ENCODE measurements at places on chromosomes 12 and 14.

DNA sequence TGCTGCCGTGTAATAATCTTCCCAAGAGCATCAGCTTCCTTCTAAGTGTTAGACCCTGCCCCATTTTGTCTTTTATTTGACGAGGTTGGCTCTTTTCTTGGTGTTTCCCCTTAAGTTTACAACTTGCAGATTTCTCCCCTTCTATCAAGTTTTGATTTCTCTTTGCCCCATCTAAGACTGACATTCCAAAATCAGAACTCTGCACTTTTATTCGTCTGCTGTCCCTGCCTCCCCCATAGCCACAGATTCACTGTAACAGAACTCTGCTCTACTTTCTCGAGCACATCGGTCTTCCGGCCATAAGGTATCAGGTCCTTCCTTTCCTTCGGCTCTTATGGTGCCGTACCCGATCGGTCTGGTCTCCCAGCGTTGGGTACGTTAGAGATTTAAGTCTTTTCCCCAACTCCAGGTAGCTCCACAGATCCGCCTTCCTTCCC is 563 bp downstream of the DCP1B start:
- DNase-seq: peak; percentile 38

DNA sequence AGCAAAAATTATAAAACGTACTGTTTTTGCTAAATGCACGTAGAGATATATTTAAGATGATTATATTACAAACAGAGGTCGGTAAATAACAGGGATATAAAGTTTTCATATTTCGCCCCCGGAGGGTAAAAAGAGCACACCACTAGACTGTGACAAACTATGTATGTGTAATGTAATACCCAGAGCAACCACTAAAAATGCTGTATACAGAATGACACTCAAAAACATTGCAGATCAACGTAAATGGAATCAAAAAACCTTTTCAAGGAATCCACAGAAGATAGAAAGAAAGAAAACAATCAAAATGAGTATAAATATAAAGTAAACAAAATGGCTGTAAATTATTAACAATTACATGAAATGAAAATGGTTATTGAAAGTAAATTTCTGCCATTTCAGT is 37.6 kb upstream of the PRB4 start:
- DNase-seq: peak; percentile 1

DNA sequence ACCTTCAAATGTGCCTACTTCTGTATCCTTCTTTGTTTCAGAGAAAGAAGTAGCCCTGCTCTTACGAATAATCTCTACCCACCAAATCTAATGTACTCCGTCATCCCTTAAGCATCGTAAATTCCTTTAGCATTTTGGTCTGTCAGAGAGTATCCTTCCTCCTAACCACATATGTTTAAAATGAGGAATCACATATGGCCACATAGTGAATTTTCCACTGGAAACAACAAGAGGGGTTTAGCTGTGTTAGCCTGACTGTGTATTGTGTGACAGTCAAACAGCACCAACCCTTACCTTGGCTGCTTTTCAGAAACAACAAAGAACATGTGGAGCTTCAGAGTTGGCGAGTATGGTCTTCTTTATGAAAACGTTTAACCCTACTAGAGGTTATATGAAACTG is 5.5 kb downstream of the LUM start:
- DNase-seq: no peak

GRCh38 chr14:95816539-95816938 is 60.1 kb upstream of the TUNAR start:
- no peak for DNase-seq

- no peak for DNase-seq
These were observed 60.3 kb downstream of the PHLDA1 start for GRCh38 chr12:75971253-75971652.
